Naive B cell (primary cell): ENCODE measurements at places on chromosomes 6 and 20. TPM values are rescaled to one million over a fixed set of nuclear protein-coding genes. Genes with fewer than 3 reads are reported as not detected.

OPRL1 gene
- polyA plus RNA-seq: 0.91 TPM

DEFB124 gene
- polyA plus RNA-seq: not detected

ARG1 gene
- not detected for polyA plus RNA-seq

CLDN20 gene
- not detected for polyA plus RNA-seq

TPBG gene
- polyA plus RNA-seq: not detected

GRCh38 chr6:11459079-11459610 is 78.4 kb upstream of the TMEM170B start:
- no peaks in the 10 kb centered on the region for H3K27me3 ChIP-seq
- H3K27ac ChIP-seq: peak overlapping the region; percentile 96
- H3K4me3 ChIP-seq: peak overlapping the region; percentile 85

DNA sequence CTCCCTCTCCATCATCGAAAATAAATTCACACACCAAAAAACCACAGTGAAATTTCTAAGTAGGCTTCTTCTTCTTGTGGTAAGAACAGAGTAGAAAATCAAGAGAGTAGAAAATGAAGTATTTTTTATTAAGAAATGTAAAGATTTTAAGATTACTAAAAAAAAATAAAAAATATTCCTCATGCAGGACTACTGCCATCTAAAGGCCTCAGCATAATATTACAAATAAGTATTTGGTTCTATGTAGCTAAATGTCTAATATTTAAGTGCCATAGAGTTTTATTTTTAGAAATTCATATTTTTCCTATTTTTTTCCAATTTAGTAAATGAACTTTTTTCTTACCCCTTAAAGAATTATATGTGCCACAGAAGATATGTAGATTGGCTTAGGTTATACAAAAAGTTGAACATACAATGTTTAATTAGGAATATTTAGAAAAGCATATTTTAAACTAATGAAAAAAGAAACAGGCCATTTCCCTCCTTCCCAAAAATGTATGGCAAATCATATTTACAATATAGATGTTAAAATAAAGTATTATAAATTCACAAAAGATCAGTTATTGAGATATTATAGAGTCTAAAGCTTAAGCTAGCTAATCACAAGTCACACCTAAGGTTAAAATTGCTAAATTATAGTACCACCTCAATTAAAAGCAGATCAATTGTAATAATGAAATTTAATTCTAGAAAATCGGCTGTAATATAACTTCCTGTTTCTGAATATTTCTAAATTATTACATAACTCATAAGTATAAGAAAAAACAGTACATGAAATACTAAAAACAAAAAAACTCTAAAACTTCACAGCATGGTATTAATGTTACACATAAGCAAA is 3.5 kb upstream of the NT5DC1 start:
- no peak overlapping the region for H3K27ac ChIP-seq
- H3K4me1 ChIP-seq: peaks cover 14% of the 10 kb centered on the region
- DNase-seq: peak; percentile 17
- no peaks in the 10 kb centered on the region for H3K27me3 ChIP-seq

DNA sequence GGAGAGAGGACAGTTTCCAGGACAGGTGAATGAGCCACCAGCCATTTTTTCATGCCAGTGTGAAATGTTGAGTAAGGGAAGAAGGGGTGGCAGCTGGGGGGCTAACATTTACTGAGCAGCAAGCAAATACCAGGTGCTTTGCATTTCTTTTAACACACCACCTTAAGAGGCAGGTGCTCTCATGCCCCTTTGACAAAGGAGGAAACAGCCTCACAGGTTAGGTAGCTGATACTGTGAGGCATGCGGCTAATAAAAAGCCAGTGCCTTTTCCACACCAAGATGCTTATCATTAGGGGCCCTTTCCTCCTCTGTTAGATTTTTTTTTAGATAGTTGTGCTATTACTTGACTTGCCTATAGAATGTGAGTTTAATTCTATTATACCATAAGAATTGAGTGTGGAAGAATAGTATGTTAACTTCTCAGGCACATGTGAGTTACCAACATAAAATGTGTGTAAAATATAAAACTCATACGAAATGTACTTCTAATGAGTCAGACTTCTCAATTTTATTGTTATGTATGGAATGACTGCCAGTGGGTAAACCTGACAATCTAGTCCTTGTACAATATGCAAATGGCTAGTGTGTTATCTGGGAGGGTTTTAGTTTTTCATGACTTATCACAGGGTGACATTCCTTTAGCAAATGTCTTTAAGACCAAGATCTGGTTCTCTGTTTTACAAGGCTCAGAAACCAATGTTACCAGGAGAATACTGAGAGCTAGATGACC is 260.0 kb downstream of the TMEM242 start:
- H3K4me1 ChIP-seq: peaks cover 69% of the 10 kb centered on the region
- no peaks in the 10 kb centered on the region for H3K27me3 ChIP-seq

DNA sequence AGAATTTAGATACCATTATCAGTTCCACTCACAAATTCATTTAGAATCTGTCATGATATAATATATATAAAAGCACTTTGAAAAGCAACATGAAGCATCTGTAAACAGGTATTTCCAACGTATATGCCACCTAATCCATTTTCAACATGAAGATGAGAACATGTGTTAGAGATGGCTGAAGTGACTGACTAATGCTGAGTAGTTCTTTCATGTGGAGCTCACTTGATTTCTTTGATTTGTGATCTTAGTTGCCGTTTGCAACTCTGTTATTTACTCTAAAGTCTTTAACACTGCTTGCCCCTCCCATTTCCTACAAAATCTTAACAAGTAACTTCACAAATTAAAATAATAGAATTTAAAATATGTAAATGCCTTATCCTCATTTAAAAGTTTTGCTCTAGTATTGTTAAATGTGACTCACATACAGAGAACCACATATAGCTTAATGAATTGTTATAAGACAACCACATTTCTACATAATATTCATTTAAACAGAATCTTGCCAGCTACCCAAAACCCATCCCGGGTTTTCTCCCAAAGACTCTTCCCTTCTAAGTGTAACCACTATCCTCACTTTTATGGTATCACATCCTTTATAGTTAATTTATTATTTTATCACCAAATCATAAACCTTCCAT is 78.3 kb downstream of the ME1 start:
- H3K4me3 ChIP-seq: no peak overlapping the region
- no peak for DNase-seq
- H3K27me3 ChIP-seq: peaks cover 4% of the 10 kb centered on the region
- no peak overlapping the region for H3K27ac ChIP-seq
- H3K36me3 ChIP-seq: no peaks in the 10 kb centered on the region

- no peak for DNase-seq
- H3K27me3 ChIP-seq: no peaks in the 10 kb centered on the region
- H3K36me3 ChIP-seq: no peaks in the 10 kb centered on the region
- H3K27ac ChIP-seq: no peak overlapping the region
- no peaks in the 10 kb centered on the region for H3K4me1 ChIP-seq
- H3K4me3 ChIP-seq: no peak overlapping the region
These were observed 172.4 kb upstream of the SSTR4 start for GRCh38 chr20:22862671-22863230.

GRCh38 chr6:103167345-103168071 is 1692.2 kb downstream of the HACE1 start:
- H3K36me3 ChIP-seq: no peaks in the 10 kb centered on the region
- H3K27ac ChIP-seq: no peak overlapping the region
- no peak for DNase-seq
- no peaks in the 10 kb centered on the region for H3K27me3 ChIP-seq

DNA sequence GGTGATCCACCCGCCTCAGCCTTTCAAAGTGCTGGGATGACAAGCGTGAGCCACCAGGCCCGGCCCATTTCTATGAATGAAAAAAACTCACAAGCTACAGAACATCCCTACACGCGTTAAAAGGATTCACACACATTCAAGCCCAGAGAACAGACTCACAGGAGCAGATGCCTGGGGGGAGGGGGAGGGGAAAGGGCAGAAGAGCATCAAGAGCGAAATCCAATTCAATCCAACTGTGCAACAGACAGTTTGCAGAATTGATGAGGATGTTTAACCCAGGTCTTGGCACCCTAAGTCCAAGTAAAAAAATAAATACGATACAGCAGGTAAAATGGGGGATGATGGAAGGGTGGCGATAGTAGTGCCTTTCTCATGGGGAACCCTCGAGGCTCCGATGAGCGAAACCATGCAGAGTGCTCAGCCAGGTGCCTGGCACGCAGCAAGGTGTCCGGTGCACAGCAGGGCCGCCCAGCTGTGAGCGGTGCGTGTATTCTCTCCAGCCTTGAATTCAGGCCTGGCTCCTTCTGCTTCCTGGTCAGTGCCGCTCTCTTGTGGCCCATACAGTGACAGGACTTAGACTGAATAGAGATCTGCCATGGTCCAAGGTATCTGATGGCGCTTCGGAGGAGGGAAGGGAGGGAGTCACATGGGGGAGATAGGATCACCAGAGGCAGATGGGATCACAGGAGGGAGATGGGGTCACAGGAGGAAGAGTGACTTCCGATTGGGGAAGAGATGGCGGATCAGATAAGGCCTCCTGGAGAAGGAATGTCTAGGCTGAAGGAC is 35.4 kb upstream of the ANGPT4 start:
- no peak for DNase-seq
- no peak overlapping the region for H3K4me3 ChIP-seq
- peaks cover 7% of the 10 kb centered on the region for H3K36me3 ChIP-seq

DNA sequence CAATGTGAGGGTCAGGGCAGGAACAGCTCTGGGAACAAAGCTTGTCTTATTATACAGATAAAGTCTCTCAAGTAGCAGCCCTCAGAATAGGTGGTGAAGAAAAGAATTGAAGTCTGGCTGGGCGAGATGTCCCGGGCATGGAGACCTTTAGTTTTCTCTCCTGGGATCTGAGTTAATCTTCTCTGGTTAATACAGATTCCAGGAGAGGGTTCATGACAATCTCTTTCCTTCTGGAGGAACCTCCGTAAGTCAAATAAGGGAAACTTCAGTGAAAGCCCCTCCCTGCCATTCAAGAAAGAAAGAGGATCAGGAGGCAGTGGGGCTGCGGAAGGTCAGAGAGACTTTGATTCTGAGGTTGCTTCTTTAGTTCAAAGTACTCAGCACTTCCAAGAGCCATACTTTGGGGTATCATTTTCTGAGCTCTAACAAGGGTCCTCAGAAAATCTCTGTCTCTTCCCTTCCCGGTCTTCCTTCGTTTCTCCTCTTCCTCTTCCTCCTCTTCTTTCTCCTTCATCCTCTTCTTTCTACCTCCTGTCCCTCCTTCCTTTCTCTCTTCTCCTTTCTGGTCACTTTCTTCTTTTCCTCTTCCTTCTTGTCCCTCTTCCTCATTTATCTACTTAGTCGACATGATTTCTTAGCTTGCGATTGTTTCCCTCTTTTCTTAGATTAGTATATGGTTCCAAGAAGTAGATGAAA is 4.6 kb upstream of the ZNF184 start:
- no peak overlapping the region for H3K4me3 ChIP-seq
- H3K4me1 ChIP-seq: peaks cover 13% of the 10 kb centered on the region
- H3K27me3 ChIP-seq: no peaks in the 10 kb centered on the region
- no peak overlapping the region for H3K27ac ChIP-seq
